Neural crest cell (in vitro differentiated cells): ENCODE measurements at places on chromosomes 7 and 10. TPM values are rescaled to one million over a fixed set of nuclear protein-coding genes. Genes with fewer than 3 reads are reported as not detected.

Gene FERD3L
- not detected in 2 replicates for total RNA-seq

Gene AKR1B15
- not detected in 2 replicates for total RNA-seq

Gene ACBD5
- 17.4 and 17.9 TPM in 2 replicates for total RNA-seq

Gene MOGAT3
- not detected in 2 replicates for total RNA-seq

DNA sequence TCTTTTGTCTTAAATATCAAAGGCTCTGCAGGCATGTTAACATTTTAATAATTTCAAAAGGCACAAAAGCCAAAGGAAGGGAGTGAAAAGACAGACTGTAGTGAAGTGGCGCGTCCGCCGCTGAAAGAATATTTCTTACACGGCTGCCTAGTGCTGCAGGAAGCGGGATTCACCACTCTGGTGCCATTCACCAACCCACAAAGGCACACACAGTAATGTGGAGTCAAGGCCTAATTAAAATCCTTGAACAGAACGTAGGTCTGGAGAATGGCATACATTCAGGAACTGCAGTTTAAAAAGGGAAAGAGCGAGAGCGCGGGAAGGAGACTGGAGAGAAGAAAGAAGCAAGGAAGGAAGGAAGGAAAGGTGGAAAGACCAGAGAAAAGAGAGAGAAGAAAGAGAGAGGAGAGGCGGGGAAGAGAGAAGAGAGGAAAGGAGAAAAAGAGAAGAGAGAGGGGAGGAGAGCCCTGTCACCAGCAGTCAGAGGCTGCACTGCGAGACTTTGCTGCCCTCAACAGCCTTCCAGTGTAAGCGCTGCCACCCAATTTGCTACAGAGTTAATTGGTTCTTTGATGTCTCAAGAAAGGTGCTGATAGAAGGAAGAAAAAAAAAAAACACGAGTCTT is 554.0 kb downstream of the MDFIC start:
- peak overlapping the region; percentile 48 for H3K4me3 ChIP-seq
- H3K27me3 ChIP-seq, result peaks cover 38% of the 10 kb centered on the region
- no peak overlapping the region for H3K27ac ChIP-seq
- peaks cover 19% of the 10 kb centered on the region for H3K4me1 ChIP-seq
- DNase-seq, result no peak

GRCh38 chr10:117334066-117334465 is 41.2 kb downstream of the PDZD8 start:
- H3K27ac ChIP-seq, result no peak overlapping the region
- H3K27me3 ChIP-seq, result no peaks in the 10 kb centered on the region
- peaks cover 19% of the 10 kb centered on the region for H3K36me3 ChIP-seq
- H3K4me3 ChIP-seq, result no peak overlapping the region

DNA sequence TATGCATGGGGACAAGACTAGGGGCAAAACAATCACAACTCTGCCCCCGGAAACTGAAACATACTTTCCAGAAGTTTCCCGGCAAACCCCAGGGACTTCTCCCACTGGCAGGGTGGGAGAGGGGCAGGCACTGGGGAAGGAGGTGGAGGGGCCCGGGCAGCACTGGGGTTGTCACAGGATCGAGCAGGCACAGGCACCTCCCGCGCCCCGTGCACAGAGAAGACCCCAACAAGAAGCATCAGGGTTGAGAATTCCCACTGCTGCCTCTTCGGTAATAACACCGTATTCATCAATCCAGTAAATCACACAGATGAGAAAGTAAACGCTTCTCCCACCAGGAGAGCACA is 490.5 kb downstream of the PTPRN2 start:
- peak overlapping the region; percentile 9 for H3K27ac ChIP-seq
- DNase-seq, result no peak
- no peak overlapping the region for H3K4me3 ChIP-seq
- no peaks in the 10 kb centered on the region for H3K4me1 ChIP-seq
- no peaks in the 10 kb centered on the region for H3K27me3 ChIP-seq
- peaks cover 6% of the 10 kb centered on the region for H3K36me3 ChIP-seq

DNA sequence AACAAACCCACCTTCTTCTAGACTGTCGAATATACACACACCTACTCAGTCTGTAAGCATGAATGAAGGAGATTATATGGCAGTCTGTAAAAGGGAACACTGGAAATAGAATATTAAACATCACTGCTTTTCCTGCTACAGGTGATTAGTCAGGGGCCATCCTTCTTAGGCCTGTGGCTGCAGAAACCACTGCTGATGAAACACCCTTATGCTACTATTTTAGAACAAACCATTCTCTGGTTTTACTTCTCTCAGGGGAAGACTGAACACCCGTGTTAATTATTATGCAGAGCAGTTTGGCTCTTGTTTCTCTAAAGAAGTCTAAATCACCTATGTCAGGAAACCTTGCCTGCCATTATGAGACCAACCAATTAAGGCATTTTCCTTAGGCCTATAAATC is 351.1 kb upstream of the KLF6 start:
- DNase-seq, result no peak
- peaks cover 5% of the 10 kb centered on the region for H3K36me3 ChIP-seq
- H3K4me1 ChIP-seq, result no peaks in the 10 kb centered on the region
- H3K27ac ChIP-seq, result no peak overlapping the region
- H3K4me3 ChIP-seq, result no peak overlapping the region

DNA sequence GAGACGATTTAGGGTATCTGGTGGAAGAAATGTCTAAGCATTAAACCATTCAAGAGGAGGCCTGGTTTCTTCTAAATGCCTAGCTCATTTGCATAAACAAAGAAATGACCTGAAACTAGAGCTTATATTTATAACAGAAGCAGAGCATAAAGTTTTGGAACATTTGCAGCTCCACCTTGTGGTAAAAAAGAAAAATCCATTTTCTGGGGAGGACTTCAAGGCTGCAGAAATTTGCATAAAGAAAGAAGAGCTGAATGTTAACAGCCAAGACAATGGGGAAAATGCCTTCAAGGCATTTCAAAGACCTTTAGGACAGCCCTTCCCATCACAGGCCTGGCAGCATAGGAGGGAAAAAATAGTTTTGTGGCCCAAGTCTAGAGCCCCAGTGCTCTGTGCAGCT is 362.0 kb downstream of the ZNF248 start:
- H3K36me3 ChIP-seq, result peaks cover 3% of the 10 kb centered on the region
- no peak overlapping the region for H3K4me3 ChIP-seq
- H3K4me1 ChIP-seq, result no peaks in the 10 kb centered on the region
- no peak overlapping the region for H3K27ac ChIP-seq
- no peak for DNase-seq
- no peaks in the 10 kb centered on the region for H3K27me3 ChIP-seq

- H3K27me3 ChIP-seq, result no peaks in the 10 kb centered on the region
- no peak for DNase-seq
- H3K4me3 ChIP-seq, result no peak overlapping the region
- peaks cover 22% of the 10 kb centered on the region for H3K36me3 ChIP-seq
Measured at GRCh38 chr7:107972075-107972482, 30.9 kb downstream of the LAMB1 start.

GRCh38 chr7:130084037-130084875 is 13.9 kb downstream of the KLHDC10 start:
- H3K27me3 ChIP-seq, result no peaks in the 10 kb centered on the region
- no peak for DNase-seq
- peaks cover 5% of the 10 kb centered on the region for H3K36me3 ChIP-seq
- H3K4me1 ChIP-seq, result peaks cover 4% of the 10 kb centered on the region
- H3K27ac ChIP-seq, result no peak overlapping the region

DNA sequence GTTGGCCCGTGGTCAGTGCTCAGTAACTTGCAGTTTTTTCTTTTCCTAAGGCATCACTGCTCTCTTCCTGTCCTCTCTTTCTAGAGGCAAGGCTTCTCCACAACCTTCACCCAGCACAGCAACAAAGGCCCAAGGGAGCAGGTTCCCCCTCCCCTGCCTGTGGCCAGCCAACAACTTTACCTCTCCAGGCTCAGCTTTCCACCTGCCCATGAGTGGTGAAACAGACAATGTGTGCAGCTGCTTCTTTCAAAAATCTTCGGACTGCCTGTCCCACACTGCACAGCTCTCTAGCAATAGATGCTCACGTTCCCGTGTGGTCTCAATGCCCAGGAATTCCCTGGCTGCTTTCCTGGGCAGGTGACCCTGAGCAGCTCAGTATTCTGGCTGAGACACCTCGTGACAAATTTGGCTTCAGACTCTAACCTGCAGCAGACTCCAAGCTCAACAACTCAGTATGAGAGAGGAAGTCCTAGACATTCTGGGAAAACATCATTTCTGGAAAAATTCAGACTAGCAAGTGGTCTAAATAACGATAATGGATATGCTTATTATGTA is 28.9 kb upstream of the TMEM72 start:
- H3K27ac ChIP-seq, result no peak overlapping the region
- no peak overlapping the region for H3K4me3 ChIP-seq
- no peak for DNase-seq
- H3K27me3 ChIP-seq, result peaks cover 2% of the 10 kb centered on the region
- H3K36me3 ChIP-seq, result no peaks in the 10 kb centered on the region
- H3K4me1 ChIP-seq, result peaks cover 50% of the 10 kb centered on the region

- peaks cover 8% of the 10 kb centered on the region for H3K4me1 ChIP-seq
- H3K27me3 ChIP-seq, result no peaks in the 10 kb centered on the region
- peaks cover 10% of the 10 kb centered on the region for H3K36me3 ChIP-seq
- no peak overlapping the region for H3K4me3 ChIP-seq
- no peak for DNase-seq
Measured at GRCh38 chr7:132825222-132825621, 249.0 kb upstream of the PLXNA4 start.

DNA sequence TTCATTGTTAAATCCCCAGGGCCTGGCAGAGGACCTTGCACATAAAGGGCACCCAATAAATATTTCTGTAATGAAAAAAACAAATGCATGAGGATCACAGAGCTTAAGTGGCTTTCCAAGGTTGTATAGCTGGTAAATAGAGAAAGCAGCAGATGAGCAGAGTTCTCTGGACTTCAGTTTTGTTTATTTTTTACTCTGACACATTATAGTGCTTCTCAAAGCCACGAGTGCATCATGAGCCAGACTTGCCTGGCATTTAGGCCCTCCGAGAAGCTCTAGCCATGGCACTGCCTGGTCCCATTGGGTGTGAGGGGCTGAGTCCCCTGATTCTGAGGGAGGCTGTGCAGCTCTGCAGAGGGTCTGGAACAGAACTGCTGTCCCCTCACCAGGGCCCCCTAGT is 87.2 kb upstream of the ZNF32 start:
- H3K4me3 ChIP-seq, result no peak overlapping the region
- no peaks in the 10 kb centered on the region for H3K4me1 ChIP-seq
- peaks cover 10% of the 10 kb centered on the region for H3K27me3 ChIP-seq
- H3K36me3 ChIP-seq, result peaks cover 2% of the 10 kb centered on the region
